Naive thymus-derived CD4-positive, alpha-beta T cell (primary cell): ENCODE measurements at places on chromosomes 6 and 20.

- DNase-seq: peak; percentile 41
These were observed 182.5 kb downstream of the GMPR start for GRCh38 chr6:16420715-16421461.

GRCh38 chr20:47356220-47356525 is 326 bp downstream of the ZMYND8 start:
- DNase-seq: no peak

- no peak for DNase-seq
These were observed 118.5 kb downstream of the GFRAL start for GRCh38 chr6:55445648-55446204.

DNA sequence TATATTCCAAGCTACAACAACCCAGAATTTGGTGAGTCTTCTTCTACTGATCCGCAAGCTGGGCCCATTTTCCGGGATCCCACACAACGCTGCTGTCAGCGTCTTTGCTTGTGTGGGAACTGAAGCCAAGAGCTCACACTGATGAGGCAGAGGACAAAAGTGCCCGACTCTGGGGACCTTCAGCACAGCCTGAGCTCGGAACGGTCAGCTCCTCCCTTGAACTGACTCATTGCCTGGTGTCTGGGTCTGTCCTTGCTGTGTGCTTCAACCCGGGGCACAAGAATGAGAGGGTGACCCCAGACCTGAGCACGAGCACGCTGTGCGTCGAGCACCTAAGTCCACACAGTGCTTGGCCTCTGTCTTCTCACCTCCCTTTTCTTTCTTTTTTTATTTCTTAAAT is 33.5 kb downstream of the DACT2 start:
- no peak for DNase-seq

DNA sequence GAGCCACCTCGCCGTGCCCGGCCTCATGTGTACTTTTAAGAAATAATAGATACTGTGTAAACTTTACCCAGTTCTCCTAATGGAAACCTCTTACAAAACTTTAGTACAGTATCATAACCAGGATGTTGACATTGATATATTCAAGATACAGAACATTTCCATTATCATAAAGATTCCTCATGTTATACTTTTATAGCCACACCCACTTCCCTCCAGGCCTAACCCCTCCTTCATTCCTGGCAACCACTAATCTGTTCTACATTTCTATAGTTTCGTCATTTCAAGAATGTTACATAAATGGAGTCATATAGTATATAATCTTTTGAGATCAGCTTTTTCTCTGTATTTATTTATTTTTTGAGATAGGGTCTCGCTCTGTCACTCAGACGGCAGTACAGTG is 52.6 kb upstream of the SALL4 start:
- DNase-seq: no peak

DNA sequence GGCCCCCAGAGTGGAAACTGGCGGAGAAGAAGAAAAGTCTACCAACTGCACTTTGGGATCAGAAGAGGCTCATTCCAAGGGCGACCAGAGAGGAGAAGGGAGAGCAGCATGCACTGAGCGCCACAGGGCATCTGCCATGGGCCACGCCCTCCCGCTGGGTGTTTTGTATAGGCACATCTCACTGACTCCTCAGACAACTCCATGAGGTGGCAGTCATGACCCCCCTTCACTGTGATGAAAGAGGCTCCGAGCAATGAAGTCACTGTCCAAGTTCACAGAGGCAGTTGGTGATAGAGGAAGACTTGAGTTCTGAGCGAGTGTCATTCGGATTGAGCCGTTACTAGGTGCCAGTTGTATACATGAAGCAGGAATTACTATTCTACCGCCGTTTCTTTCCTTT is 15.4 kb downstream of the BPIFB1 start:
- DNase-seq: no peak

DNA sequence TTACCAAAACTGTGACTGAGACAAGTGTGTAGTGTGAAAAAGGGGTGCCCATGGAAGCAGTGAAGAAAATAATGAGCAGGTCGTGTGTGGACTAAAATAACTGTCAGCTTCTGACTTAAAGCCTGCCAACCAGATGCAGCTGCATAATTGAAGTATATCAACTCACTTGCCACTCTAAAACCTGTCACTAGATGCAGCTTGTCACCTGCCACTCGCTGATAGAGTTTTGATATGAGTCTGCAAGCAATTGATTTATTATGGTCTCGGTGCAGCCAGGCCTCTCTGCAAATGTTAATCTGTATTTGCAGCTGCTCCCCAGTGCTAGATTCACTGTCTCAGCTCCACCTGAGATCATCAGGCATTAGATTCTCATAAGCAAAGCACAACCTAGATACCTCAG is 1090.0 kb upstream of the EYS start:
- no peak for DNase-seq

- DNase-seq: no peak
These were observed 1.2 kb downstream of the PTPRA start for GRCh38 chr20:2874456-2874855.

DNA sequence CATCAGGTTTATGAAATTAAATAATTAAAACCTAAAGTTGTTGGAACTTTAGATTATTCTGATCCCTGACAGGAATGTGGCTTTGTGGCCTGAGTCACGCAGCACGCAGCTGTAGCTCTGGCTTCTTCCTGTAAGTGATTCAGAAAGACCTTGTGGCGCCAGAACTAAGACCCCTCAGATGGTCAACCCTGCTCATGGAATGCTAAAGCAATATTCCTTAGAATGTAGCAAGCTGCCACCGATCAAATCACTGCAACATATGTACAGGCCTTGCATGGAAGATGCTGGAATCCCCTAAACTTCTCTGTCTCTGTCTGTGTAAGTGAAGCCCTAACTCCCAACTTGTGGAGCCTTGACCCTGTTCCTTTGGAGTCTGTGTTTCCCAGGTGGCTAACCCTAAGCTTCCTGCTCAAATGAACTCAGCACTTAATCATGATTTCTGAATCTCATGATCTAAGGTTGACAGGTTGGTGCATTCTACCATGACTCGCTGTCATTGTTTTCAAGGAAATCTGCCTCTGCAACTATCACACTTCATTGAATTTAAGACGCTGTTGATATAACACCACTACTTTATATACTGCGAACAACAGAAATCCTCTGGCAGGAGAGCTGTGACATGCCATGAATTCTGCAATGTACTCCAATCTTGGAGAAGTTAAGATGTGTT is 111.2 kb upstream of the CST7 start:
- no peak for DNase-seq

- DNase-seq: no peak
These were observed 45.2 kb upstream of the LY86 start for GRCh38 chr6:6543181-6543879.

DNA sequence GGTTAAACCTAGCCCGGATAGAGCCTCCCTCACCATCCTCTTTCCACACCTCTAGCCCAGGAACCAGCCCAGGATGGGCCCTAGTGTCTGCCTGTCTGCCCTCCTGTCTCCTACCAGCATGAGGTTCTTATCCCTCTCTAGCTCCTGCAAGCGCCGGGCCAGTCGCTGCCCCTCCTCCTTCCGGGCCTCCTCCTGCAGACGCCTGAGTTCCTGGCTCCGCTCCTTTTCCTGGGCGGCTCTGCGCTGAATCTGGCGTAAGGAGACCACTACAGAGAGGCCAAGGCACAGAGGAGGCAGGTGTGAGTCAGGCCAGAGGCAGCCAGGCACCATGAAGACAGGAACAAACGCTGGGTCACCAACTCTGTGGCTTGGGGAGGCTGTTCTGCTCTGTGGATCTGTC is 4.3 kb upstream of the PSORS1C2 start:
- no peak for DNase-seq

DNA sequence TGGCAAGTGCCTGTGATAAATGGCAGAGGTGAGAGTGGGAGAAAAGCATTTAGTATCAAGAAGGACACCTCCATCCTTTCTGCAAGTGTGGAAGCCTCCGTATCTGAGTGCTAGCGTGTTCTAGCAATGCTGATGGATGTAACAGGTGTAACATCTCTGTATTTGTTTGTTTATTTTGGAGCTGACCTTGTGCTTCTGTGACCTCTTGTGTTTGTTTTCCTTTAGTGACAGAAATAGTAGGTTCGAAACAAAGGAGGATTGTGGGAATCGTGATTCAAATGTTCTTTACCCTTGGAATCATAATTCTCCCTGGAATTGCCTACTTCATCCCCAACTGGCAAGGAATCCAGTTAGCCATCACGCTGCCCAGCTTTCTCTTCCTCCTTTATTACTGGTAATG is 60.4 kb downstream of the SLC22A3 start:
- no peak for DNase-seq

GRCh38 chr20:16624106-16624505 is 50.9 kb upstream of the KIF16B start:
- no peak for DNase-seq

GRCh38 chr6:165222315-165223025 is 86.9 kb downstream of the C6orf118 start:
- no peak for DNase-seq

DNA sequence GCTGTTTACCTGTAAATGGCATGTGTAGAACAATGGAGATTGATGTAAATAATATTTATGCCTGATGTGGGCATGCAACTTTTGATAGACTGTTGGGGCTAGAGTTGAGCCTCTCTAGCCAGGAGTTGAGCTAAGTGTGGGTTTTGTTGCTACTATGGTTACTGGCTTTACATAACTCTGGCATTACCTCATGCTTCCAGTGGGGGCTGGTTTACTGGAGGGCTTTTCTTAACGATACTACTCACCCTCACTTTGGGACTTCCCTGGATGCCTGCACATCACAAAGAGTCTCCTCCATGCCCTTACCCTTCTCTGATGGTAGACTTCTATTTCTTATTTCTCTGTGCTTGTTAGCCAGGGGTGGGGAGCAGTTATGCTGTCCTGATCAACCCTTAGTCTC is 524.6 kb upstream of the CDH4 start:
- no peak for DNase-seq

DNA sequence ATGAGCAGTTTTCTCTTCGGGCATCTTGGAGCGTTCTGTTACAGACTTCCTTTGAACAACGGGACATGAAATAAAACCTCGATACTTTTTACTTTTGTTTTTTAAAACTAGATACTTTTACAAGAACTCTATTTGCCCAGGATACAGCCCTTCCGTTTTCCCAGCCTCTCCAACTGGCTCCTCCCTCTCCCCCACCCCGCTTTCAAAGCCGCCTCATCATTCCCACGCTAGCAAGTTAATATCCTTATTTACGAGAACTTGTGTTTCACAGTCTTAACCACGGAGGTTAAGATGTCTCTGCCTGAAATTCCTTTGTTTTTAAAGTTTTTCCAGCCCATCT is 241 bp upstream of the CFAP206 start:
- DNase-seq: no peak

DNA sequence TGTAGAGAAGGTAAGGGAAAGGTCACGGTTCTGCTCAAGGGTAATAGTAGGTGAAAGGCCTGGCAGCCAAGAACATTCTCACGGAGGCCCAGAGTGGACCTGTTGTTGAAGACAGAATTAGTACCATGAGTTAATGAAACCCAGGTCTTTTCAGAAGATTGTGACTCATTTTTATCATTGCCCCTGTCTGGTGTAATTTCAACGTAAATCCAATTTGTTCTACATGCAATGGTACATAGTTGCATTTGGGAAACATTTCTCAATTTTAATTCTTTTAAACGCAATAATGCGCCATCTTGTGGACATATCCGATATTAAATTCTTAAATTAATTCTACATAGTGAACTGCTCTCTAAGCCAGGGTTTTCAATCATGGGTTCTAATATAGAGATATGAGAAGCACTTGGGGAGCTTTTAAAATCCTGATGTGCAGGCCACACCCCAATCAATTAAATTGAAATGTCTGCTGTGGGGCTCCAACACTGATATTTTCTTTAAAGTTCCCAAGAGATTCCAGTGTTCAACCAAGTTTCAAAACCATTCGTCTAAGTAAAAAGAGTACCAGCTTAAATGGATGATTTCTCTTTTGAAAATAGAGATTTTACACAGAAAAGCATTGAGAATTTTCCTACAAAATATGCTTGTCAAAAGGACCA is 257.4 kb downstream of the PLCB1 start:
- peak; percentile 24 for DNase-seq

DNA sequence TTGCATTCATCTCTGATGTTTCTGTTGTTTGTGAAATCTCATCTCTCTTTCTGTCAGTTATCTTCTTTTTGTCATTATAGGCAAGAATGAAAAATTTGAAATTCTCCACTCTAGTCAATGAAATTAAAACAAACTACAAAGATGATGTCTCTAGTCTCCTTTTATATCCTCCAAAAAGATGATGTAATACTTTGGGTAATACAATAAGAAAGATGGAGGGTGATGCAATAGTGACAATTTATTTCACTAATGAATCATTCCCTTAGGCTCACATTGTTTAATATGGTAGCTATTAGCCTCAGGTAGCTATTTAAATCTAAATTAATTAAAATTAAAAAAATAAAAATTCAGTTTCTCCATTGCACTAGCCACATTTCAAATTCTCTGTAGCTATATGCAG is 145.4 kb downstream of the UST start:
- DNase-seq: no peak

GRCh38 chr6:148969603-148970061 is 222.8 kb downstream of the UST start:
- DNase-seq: no peak

DNA sequence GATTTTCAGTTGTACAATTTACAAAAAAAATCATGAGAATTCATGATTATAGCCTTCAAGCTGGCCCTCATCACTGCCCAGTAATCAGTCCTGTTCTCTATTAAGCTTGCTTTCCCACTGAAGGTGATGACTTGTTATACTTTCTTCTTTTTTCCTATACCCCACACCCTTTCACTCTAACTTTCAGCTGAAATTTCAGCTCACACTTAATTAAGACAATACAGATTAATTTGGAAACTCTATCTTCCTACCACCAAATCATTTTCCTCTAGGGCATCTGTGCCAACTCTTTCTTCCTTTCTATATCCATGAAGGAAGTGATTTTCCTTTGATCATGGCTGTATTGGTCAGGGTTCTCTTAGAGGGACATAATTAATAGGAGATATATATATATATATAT is 449.9 kb downstream of the CD109 start:
- no peak for DNase-seq

GRCh38 chr6:41972826-41973225 is 31.2 kb upstream of the CCND3 start:
- no peak for DNase-seq

DNA sequence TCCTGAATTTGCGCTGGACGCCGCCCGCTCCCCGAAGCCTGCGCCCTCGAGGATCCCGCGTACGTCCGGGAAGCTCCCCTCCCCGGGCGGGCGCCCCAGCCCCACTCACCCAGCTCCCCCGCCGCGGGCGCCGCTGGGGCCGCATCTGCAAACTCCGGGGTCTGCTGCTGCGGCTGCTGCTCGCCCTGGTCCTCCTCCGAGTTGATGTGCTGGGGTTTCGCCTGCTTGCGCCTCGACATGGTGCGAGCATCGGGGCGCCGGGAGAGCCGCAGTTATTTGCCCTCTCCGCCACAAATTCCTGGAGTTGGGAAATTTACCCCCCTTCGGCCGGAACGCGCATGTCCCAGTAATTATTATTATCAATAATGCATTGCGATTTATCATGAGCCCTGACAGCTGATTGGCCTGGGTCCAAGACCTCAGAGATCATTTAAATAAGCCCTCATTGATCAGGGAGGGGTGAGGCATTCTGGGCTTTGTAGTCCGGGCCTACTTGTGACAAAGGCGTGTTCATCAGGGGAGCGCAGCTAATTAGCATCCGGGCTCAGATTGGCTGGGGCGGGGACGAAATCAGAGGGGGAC is at the start of gene SALL4:
TSS of gene SALL4 (minus strand) at position 352 of the 582 bp plus-strand sequence. CDS start at position 239, 113 bp downstream.
- no peak for DNase-seq

GRCh38 chr6:75932067-75932466 is 140.4 kb downstream of the IMPG1 start:
- no peak for DNase-seq

GRCh38 chr20:378961-379336 is 1.6 kb upstream of the TRIB3 start:
- no peak for DNase-seq

GRCh38 chr6:122789182-122790027 is at the start of gene SMPDL3A:
Gene SMPDL3A (plus strand): TSS chr6:122789258. CDS start chr6:122789347, 89 bp downstream.
- DNase-seq: no peak
